Right hindlimb (tissue), 1 donor: ENCODE measurements at places on chromosomes 12 and 14.

DNA sequence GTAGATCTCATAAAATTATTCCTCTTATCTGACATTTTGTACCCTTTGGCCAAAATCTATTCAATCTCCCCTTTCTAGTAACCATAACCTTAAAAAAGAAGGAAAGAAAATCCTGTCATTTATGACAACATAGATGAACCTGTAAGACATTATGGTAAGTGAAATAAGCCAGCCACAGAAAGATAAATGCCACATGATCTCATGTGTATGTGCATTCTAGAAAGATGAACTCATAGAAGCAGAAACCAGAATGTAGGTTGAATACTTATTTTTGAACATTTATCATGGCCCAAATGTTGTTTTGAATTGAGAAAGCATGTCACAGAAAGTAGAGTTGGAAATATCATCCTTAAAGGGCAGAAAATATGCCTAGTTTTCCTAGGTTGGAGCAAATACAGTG, 1053.6 kb downstream of the SLC6A15 start:
- DNase-seq: no peak

GRCh38 chr14:68982581-68982980, 3.5 kb upstream of the ACTN1 start:
- no peak for DNase-seq

- DNase-seq: no peak
Observed at GRCh38 chr12:113184098-113184899, 979 bp downstream of the DDX54 start.

- DNase-seq: no peak
Observed at GRCh38 chr12:118055865-118056773, 4.9 kb downstream of the WSB2 start.
